ENCODE measurements at places on chromosomes 6 and 20.

DNA sequence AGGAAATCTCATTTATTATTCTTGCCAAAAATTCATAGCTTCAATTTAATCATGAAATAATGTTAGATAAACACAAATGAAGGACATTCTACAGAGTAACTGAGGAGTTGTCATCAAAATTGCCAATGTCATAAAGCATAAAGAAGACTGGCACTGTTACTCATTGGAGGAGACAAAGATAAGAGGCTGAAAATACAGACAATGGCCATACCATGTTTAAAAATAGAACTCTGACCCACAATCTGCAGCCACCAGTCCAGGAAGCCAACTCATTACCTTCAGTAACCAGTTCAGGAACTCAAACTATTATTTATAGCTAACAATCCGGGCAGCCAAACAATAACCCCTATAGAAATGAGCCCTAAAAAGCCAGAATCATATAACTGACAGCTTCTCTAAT lies 795.6 kb downstream of the TENT5A start:
- no peak for DNase-seq

DNA sequence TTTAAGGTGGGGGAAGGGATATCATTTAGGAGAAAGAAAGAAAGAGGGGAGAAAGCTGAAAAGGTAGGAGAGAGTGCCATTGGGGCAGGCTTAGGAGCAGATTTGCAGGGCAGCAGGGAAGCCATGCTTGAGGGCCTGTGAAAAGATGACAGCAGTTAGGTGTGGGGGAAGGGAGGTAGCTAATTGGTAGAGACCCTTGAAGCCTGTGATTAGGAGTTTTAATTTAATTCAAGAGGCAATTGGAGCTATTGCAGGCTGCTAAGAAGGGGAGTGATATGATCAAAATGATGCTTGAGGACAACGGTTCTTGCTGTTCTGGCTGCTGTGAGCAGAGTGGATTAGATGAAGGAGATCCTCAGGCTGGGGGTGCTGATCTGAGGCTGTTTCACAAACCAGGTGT lies 24.5 kb upstream of the SEC63 start:
- no peak for DNase-seq

GRCh38 chr20:48612335-48612734 lies 215.5 kb downstream of the PREX1 start:
- no peak for DNase-seq

GRCh38 chr20:11852811-11853210 lies 64.9 kb upstream of the BTBD3 start:
- DNase-seq = no peak

DNA sequence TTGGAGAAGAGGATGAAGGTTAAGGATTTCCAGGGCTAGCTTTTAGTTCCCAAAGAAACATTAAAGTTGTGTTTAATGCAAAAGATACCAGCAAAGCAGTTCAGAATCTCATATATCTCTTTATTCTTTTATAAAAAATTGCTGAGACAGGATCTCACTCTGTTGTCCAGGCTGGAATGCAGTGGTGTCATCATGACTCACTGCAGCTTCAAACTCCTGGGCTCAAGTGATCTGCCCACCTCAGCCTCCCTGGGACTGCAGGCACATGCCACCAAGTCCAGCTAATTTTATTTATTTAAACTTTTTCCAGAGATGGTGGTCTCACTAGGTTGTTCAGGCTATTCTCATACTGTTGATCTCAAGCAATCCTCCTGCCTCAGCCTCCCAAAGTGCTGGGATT lies 41.1 kb upstream of the CAP2 start:
- DNase-seq = no peak

- no peak for DNase-seq
Measured at GRCh38 chr6:77626426-77626825, 26.4 kb upstream of the MEI4 start.

- DNase-seq = no peak
Measured at GRCh38 chr6:43310624-43311023, 2.0 kb upstream of the CRIP3 start.

GRCh38 chr20:47432834-47433210 lies 68.9 kb upstream of the NCOA3 start:
- no peak for DNase-seq

GRCh38 chr6:30396833-30397479 lies 52.0 kb downstream of the RPP21 start:
- DNase-seq = no peak

GRCh38 chr6:85685713-85686112 lies 43.0 kb upstream of the SYNCRIP start:
- DNase-seq = no peak

GRCh38 chr20:50821994-50822393 lies 27.1 kb downstream of the BCAS4 start:
- no peak for DNase-seq

DNA sequence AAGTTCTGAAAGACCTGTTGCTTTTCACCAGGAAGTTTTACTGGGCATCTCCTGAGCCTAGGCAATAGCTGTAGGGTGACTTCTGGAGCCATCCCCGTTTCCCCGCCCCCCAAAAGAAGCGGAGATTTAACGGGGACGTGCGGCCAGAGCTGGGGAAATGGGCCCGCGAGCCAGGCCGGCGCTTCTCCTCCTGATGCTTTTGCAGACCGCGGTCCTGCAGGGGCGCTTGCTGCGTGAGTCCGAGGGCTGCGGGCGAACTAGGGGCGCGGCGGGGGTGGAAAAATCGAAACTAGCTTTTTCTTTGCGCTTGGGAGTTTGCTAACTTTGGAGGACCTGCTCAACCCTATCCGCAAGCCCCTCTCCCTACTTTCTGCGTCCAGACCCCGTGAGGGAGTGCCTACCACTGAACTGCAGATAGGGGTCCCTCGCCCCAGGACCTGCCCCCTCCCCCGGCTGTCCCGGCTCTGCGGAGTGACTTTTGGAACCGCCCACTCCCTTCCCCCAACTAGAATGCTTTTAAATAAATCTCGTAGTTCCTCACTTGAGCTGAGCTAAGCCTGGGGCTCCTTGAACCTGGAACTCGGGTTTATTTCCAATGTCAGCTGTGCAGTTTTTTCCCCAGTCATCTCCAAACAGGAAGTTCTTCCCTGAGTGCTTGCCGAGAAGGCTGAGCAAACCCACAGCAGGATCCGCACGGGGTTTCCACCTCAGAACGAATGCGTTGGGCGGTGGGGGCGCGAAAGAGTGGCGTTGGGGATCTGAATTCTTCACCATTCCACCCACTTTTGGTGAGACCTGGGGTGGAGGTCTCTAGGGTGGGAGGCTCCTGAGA lies at the start of gene HFE:
Gene HFE (plus strand): TSS at position 146 of the 832 bp plus-strand sequence. CDS start 12 bp downstream, at position 158.
- DNase-seq = no peak

DNA sequence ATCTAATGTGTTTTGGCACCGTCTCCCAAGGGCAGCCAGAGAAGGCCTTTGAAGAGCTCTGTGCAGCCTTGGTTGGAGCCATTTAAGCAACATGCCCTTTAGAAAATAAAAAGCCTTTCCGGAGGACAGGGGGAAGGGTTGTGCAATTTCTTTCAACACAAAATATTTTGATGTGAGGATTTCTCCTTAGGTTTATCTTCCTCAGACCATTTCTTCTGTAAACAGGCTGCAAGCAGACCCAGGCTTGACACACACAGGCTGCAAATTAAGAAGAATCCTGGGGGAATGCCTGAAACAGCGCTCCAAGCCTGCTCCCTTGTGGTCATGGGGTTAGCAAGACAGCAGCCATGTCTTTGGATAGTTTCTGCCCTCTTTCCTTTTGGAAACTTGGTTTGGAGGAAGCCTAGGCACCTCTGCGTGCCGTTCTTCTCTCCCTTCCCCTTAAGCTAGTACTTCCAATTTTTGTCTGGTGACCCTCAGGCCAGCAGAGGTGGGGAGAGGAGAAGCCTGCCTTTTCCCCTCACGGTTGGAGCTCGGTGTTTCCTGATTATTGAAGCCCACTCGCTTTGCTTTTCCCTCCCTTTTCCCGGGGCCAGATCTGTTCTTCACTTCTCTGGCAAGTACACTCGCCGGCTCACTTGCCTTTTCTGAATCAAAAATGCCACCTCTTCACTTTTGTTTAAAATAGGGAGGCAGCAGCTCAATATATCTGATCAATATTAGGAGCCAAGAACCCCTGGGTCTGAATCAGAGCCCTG lies 39.6 kb upstream of the NOX3 start:
- DNase-seq = no peak

DNA sequence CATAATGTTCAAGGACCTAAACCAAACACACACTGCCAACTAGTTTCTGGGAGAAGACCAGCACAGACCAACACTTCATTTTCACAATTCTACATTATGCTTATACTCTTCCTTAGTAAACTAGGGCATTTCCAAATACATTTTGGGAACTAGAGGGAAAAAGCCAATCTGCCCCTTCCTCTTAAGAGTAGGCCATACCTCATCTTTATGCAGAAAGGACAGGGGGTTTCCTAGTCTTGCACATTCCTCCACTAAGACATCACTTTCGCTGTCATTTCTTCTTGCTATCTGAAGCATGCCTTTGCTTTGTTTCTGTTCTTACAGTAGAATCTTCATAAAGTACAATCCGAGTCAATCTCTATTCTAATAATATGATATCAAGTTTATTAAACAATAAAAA lies 105.7 kb downstream of the SMLR1 start:
- DNase-seq = no peak

GRCh38 chr6:24472181-24472580 lies 17.2 kb downstream of the GPLD1 start:
- no peak for DNase-seq

DNA sequence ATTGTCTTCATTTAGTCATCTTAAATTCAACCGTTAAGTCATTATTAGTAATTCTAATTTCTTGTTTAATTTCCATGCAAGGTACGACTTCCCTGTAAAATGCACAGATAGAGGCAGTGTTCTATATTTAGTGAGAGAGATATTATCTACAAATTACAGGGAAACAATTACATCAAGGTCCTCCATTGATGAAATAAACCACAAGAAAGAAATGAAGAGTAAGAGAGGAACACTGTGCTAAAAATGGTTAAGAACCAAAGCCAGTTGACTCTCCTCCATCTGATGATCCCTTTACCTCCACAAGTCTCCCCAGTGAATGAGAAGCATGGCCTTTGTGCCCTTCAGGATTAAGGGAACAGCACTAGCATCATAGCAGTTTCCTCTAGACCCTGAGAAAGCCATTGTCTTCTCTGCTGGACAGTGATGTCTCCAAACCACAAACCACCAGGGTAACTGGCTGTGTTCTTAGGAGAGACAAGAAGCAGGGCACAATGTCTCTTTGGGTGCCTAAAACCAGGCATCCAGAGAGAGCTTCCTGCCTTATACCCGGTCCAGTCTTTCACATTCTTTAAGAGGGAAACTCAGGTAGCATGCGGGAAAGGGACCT lies 38.1 kb downstream of the IRF4 start:
- no peak for DNase-seq

DNA sequence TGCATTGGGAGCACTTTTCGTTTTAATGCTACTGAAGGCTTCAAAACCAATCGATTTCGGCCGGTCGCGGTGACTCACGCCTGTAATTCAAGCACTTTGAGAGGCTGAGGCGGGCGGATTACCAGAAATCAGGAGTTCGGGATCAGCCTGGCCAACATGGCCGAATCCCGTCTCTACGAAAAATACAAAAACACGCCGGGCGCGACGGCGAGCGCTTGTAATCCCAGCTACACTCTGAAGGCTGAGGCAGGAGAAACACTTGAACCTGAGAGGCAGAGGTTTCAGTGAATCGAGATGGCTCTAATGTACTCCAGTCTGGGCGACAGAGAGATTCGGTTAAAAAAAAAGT lies 58.4 kb downstream of the TRIM38 start:
- no peak for DNase-seq

DNA sequence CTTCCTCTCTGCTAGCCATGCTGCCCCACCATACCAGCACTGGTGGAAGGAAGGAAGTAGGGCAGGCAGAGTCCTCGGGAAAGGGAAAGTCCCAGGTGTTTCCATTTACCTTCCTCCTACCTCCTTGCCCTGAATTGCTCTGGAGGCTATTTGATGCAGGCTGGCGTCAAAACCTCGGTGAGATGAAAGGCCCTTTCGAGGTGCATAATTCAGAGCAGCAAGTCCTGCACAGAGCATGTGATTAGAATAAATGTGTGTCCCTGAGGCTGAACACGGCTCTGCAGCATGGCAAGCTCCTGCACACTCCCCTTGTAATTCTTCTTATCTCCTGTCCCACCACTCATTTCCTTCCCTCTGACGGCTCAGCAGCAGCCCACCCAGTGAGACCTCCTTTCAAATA lies 98.7 kb upstream of the LRFN2 start:
- DNase-seq = no peak

GRCh38 chr6:14129575-14129974 lies 12.0 kb downstream of the CD83 start:
- no peak for DNase-seq

- no peak for DNase-seq
Measured at GRCh38 chr6:114342826-114343781, at the start of gene HS3ST5. Gene HS3ST5, minus strand, starts transcription at chr6:114343023. Its CDS starts 280,178 bp downstream, at chr6:114062845.

- no peak for DNase-seq
Measured at GRCh38 chr6:152723398-152723797, 25.7 kb downstream of the MYCT1 start.

- no peak for DNase-seq
Measured at GRCh38 chr20:483815-484644, 21.7 kb upstream of the TBC1D20 start.

- no peak for DNase-seq
Measured at GRCh38 chr6:52423448-52423847, 3.3 kb downstream of the EFHC1 start.

Data from esophagus squamous epithelium (tissue), 5 donors.